ENCODE measurements at places on chromosomes 3 and 15.

DNA sequence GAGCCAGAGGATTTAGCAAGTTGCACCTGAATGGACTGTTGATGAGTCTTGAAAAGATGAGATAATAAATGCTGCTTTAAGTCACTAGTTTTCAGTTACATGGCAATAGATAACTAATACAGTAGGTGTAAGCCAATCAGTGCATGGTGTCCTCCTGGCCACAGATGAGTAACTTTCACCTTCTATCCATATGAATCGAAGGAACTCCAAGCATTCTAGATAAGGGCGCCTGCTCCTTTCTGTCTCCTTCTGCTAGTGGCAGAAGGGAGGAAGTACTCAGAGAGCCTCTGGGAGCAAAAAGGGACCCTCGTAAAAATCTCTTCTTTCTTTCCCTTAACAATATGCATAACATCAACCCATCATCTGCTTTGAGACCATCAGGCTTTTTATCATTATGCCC is 37.3 kb downstream of the TM6SF1 start:
- DNase-seq: no peak

- no peak for DNase-seq
These were observed 87.0 kb downstream of the KLHL25 start for GRCh38 chr15:85707519-85708338.

- no peak for DNase-seq
These were observed 65.2 kb upstream of the UBE2E1 start for GRCh38 chr3:23740517-23740965.

GRCh38 chr15:52379395-52380106 is 83.9 kb upstream of the MYO5C start:
- no peak for DNase-seq

DNA sequence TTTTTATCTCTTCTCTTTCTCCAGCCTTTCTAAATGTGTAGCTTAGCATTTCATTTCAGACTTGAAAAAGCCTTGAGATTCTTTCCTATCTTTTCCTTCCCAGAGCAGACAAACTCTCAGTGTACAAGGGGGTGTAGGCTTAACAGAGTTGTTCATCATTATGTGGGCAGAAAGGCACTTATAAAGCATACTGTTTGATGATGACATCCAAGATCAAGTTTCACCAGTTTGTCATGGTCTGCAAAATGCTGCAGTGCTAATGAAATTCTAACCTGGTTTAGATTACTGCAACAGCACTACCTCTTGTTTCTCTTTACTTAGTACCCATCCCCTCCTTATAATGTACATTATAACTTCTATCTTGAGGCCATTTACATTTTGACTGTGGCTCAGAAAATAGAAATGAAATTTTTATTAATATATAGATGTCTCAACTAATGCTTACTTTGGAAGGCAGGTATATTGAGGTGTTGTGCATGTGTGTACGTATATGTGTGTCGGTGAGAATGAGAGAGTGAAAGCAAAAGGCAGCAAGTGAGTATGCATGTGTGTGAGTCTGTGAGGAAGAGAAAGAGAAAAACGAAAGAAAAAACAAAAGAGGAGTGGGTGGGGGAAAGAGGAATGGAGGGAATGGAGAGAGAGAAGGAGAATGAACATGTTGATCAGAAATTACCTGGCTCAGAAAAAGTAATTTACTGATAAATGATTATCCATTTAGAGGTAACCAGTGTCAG is 1043.6 kb downstream of the TUSC7 start:
- no peak for DNase-seq

GRCh38 chr3:121482660-121483059 is 63.1 kb downstream of the POLQ start:
- DNase-seq: no peak

DNA sequence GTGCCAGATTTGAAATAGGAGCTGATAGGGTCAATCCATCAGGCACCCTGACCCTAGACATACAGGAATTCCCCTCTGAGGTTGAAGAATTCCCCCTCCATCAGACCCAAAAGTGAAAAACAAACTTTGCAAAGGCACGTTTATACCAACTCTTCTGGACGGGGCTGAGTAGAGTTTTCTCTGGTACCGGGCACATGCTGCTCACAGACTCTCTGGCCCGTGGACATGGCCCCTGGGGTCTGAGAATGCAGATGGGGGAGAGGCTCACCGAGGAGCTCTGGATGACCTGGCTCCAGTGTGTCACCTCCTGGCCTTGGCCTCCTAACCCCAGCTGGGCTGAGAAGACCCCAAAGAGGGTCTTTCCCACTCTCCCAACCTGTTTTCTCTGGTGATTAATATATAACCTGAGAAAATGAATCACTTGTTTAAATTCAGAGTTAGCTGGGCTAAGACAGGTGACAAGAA is 11.2 kb upstream of the LIPC start:
- DNase-seq: no peak

GRCh38 chr3:36792342-36792741 is 28.0 kb upstream of the DCLK3 start:
- no peak for DNase-seq
